ENCODE measurements at places on chromosomes 6 and 20.

DNA sequence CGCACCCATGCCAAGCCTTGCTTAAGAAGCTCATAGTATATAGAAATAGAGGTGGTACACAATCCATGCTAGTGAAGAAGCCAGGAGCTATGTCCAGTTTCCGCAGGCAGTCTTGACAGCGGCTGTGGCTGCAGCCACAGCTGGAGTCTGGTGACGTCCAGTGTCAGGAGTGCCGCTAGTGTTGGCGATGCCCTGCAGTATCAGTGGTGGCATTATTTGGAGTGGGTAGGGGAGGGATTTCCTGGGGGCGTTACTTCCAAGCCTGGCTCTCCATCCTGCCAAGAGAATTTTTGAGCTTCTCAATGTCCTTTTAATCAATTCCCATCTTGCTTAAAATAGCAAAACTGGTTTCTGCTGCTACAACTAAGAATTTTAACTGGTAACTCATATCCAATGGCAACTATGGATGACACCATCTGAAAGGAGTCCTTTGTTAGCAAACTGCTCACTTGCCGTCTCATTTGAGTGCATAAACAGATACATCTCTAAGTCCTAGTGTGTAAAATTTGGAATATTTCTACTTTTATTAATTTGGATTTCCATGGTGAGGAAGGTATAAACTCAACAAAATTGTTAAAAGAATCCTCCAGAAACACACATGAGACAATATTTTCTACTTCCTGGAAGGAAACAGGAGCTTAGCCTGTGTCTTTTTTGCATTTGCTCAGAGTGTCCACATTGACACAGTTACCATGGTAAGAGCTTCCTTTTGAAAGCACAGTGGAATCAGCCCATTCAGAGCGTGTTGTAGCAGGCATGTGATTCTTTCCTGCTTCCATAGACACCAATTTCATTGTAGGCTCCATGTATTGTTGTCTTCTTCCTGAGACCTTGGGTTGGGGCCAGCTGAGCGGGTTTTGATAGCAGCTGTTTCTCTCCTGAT is 44.6 kb upstream of the PXDC1 start:
- DNase-seq = no peak

GRCh38 chr20:59784365-59784764 is 149.1 kb downstream of the SYCP2 start:
- no peak for DNase-seq

DNA sequence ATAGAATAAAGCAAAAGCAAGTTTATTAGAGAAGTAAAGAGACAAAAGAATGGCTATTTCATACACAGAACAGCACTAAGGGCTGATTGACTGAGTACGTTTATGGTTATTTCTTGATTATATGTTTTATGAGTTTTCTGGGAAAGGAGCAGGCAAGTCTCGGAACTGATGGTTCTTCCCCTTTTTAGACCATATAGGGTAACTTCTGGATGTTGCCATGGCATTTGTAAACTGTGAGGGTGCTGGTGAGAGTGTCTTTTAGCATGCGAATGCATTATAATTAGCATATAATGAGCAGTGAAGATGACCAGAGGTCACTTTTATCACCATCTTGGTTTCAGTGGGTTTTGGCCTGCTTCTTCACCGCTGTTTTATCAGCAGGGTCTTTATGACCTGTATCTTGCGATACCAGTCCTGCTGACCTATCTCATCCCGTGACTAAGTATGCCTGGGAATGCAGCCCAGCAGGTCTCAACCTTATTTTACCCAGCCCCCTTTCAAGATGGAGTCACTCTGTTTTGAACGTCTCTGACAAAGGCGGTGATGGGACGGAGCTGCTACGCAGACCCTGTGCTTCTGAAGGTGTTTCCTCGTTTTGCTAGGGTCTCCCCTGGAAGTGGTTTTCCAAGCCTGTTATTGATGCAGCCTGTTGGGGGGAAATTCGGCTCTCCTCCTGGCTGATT is 45.4 kb upstream of the BMP6 start:
- DNase-seq = no peak

- no peak for DNase-seq
These were observed 180.9 kb upstream of the SPTLC3 start for GRCh38 chr20:12827816-12828385.

- no peak for DNase-seq
These were observed 121.9 kb upstream of the BTN3A2 start for GRCh38 chr6:26243132-26243531.

- no peak for DNase-seq
These were observed 357.9 kb upstream of the AGPAT4 start for GRCh38 chr6:161631676-161632194.
